ENCODE measurements at places on chromosomes 1 and 21.
A peak's percentile ranks its signal among the peaks of the same experiment; 100 is the strongest.

- DNase-seq, result no peak
Measured at GRCh38 chr1:94707321-94708298, 112.5 kb upstream of the SLC44A3 start.

- no peak for DNase-seq
Measured at GRCh38 chr21:45126204-45126626, 51.8 kb downstream of the ADARB1 start.

- DNase-seq, result peak; percentile 27
Measured at GRCh38 chr1:226687426-226687825, 51.7 kb downstream of the ITPKB start.

GRCh38 chr1:61247881-61248752, 165.8 kb downstream of the NFIA start:
- no peak for DNase-seq

GRCh38 chr1:11314959-11315358, 42.0 kb downstream of the UBIAD1 start:
- DNase-seq, result peak; percentile 11

DNA sequence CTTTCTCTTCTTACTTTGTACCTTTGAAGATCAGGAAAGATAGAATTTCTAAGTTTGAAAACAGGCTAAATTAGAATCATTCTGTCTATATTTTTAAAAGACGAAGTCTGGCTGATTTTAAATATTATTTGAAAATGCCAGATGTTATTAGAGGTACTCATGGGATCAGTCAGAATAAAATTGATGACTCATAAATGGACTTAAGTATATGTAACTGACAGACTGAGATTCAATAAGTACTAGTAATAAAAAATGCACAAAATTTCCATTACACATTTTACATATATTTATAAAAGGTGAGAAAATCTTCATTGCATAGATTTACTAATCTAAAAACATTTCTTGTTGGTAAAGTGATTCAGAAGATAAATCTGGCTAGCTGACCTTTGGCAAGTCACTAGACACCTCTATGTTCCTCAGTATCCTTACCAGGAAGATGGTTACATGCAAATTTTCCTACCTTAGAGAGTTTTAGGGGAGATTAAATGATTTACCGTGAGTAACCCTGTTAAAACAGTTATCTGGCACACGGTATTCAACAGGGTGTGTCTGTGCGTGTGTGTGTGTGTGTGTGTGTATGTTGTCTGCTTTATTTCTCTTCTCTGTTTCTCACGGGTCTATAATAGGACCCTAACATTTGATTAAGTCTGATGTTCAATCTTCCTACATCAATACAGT, 189.0 kb downstream of the RUNX1 start:
- DNase-seq, result no peak

- DNase-seq, result no peak
Measured at GRCh38 chr21:32572574-32573420, 12.5 kb downstream of the TCP10L start.

DNA sequence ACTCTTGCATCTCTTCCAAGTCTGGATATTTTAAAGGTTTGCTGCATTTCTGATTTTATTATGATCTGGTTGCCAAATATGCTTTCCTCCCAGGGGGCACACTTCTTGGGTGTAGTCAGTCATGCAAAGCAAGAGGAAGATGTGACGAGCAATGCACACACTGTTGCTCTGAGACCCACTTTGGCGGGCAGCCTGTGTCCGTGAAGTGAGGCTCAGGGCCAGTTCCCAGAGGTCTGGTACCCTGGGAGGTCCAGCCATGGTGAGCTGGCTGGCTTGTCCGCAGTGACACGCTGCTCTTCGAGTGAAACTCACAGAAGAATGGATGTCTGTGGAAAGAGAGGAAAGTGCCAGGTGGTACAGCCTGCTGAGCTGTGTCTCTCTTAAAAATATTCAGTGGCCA, 52.8 kb upstream of the EDN2 start:
- DNase-seq, result no peak

- no peak for DNase-seq
Measured at GRCh38 chr1:172745014-172745413, 86.1 kb downstream of the FASLG start.

DNA sequence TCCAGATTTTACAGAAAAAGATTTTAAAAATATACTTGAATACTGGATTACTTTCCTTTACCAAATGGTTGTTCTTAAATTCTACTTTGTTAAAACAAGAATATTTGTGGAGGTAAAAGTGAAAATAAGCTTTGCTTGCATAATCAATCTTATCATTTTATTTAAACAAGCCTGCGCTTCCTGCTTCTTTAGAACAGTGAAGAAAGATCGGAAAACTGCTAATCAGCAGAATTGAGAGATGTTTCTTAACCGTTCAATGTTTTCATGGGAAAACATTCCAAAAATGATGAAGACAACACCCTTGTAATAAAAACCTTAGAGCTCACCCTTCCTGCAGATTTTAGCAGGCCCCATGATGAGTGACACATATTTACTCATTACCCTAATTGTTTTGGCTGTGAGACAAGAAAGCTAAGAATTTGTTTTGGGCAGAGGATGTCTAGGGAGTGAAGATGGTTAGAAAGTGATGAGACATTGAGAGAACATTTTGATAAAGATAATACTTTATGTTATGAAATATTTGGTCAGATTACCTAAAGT, 72.6 kb downstream of the TPR start:
- no peak for DNase-seq

DNA sequence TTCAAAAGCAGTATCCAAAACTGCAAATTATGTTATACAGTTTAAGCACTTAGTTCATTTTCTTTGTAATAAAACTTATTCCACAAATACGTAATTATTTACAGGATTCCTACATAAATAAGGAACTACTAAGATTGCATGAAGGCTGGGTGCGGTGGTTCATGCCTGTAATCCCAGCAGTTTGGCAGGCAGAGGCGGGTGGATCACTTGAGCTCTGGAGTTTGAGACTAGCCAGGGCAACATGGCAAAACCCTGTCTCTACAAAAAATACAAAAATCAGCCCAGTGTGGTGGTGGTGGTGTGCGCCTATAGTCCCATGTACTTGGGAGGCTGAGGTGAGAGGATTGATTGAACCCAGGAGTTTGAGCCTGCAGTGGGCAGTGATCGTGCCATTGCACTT, 69.3 kb downstream of the POU2F1 start:
- DNase-seq, result no peak

DNA sequence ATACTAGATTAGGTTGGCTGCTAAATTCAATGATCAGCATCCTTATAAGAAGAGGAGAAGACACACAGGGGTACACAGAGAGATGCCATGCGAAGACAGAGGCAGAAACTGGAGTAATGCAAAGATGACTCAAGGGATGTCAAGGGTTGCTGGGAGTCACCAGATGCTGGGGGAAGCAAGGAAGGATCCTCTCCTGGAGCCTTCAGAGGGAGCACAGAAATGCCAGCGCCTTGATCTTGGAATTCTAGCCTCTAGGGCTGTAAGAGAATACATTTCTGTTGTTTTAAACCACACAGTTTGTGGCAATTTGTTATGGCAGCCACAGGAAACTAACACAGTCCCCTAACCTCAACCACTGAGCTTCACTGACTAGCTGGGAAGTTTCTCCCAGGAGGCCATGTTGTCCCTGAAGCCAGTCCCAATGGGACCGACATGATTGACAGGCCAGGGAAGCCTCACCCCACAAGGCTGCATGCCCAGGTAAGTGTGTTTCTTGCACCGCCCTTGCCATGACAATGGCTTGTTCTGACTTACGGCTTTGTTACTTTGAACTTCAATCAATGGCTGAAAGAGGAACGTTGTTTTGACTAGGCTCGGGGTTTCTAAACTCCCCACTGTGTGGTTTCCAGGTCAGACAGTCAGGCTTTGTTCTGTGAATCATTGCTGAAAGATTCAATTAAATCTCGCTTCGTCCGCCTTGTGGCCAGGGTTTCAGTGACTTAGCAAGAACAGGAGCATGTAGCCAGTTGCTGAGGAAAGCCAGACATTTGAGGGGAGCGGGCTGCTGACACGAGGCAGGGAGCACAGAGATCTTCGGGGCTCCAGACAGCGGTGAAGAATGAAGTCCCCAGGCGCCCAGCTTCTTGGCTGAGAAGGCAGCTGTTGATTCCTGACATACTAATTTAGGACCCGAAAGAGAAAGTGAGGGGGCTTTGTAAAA, 62.3 kb downstream of the RUNX1 start:
- no peak for DNase-seq

- peak; percentile 62 for DNase-seq
Measured at GRCh38 chr1:205528887-205529825, 24.7 kb downstream of the CDK18 start.

- DNase-seq, result no peak
Measured at GRCh38 chr1:211482306-211482705, 9.7 kb downstream of the RD3 start.

GRCh38 chr1:167517535-167518330, 596 bp downstream of the CD247 start:
- no peak for DNase-seq

DNA sequence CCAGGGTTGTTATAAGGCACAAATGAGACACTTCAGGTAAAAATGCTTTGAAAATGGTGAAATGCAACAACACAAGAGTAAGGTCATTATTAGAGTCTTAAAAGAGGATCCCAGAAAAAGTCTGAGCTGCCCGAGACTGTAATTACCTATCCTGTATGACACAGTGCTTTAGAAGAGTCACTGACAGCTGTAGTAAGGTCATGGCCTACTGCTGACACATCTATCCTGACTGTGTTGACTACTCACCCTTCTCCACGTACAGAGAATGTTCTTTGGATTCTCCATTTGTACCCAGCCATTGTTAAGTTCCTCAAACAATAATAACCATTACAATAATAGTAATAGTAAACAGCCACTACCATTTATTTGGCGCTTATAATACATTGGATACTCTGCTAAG, 104.4 kb downstream of the CACHD1 start:
- DNase-seq, result no peak

DNA sequence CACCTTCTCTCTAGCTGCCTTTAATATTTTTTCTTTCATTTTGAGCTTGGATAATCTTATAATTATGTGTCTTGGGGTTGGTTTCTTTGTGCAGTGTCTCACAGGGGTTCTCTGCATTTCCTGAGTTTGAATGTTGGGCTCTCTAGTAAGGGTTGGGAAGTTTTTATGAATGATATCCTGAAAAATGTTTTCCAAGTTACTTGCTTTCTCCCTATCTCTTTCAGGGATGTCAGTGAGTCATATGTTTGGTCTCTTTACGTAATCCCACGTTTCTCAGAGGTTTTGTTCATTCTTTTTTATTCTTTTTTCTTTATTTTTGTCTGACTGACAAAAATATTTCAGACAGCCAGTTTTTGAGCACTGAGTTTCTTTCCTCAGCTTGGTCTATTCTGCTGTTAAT, 55.4 kb upstream of the CCDC190 start:
- no peak for DNase-seq

DNA sequence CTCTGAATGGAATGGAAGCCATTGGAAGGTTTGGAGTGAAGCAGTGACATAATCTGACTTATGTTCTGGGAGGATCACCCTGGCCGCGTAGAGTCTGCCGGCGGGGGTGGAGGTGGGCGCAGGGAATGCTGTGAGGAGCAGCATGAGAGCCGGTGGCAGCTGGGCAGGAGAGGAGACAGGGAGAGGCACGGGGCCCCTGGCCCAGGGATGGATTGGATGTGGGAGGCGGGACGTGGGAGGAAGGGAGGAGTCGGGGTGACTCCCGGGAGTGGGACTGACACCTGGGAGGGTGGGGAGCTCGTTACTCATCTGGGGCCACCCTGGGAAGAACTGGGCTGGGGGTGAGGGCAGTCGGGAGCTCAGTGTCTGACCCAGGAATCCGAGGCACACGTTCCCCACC, 10.4 kb upstream of the KCNAB2 start:
- no peak for DNase-seq

DNA sequence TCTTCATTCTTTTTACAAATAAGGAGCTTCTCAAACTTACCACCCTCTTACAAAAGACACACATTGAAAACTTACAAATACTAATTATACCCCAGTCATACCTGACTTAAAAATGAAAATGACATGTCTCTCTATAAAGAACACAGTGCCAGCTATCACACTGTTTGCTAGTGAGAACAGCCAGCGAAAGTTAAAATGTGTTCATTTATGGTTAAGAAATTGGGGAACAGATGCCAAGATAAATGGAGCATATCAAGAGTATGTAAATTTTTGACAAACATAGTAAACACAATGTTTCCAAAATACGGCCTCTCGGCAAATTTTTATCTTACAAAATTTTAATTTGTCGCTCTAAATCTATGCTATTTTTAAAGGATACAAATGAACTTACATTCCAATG, 1422.9 kb downstream of the KCNT2 start:
- no peak for DNase-seq

DNA sequence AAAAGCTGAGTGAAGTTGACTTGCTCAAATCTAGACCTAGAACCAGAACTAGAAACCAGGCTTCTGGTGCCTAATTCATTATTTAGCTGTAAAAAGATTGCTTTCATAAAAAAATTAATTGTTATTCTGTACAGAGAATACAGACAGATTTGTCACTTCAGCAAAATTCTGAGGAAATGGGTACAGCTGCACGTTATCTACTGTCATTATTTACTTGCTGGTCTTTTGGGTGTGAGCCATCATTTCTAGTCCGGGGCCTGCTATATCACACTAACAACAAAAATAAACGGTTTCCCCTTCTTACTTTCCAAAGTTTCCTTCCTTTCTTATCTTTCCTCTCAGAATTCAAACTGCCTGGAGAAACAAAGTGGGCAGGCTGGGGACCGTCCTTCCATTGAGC, 68.3 kb downstream of the PTGER3 start:
- DNase-seq, result no peak

- no peak for DNase-seq
Measured at GRCh38 chr1:40096646-40096976, 441 bp downstream of the PPT1 start.

- DNase-seq, result no peak
Measured at GRCh38 chr1:211492511-211493132, 660 bp upstream of the RD3 start.

DNA sequence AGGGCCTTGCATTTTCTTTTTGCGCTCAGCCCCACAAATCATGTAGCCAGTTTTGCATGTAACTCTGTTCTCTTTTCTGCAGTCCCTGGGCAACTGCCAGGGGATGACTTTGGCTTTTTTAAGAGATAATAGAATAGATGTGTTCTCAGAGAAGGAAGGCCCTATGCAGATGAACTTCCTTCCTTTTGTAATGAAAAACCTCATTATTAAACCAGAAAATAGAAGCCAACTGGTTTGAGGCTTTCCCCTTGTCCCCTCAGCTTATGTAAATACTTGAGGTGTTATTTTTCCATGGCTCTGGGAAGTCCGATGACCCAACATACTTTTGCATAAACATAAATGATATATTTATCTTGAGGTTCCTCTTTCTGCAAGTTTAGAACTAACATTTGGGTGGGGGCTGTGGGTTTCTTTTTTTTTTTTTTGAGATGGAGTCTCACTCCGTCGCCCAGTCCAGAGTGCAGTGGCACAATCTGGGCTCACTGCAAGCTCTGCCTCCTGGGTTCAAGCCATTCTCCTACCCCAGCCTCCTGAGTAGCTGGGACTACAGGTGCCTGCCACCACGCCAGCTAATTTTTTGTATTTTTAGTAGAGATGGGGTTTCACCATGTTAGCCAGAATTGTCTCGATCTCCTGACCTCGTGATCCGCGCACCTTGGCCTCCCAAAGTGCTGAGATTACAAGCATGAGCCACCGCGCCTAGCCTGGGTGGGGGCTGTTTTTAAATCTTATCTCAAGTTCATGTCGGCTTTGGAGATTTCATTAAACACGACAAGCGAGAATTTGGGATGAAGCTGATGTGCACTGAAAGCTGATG, 14.4 kb upstream of the FCRL5 start:
- DNase-seq, result no peak

GRCh38 chr1:183234660-183235476, 48.8 kb downstream of the LAMC2 start:
- DNase-seq, result no peak
